ENCODE measurements at places on chromosomes 6 and 20.
A peak's percentile ranks its signal among the peaks of the same experiment; 100 is the strongest.

GRCh38 chr6:106318851-106319250 lies 6.7 kb downstream of the ATG5 start:
- no peak for DNase-seq

- DNase-seq = no peak
Observed at GRCh38 chr6:47290124-47290834, 19.4 kb downstream of the TNFRSF21 start.

DNA sequence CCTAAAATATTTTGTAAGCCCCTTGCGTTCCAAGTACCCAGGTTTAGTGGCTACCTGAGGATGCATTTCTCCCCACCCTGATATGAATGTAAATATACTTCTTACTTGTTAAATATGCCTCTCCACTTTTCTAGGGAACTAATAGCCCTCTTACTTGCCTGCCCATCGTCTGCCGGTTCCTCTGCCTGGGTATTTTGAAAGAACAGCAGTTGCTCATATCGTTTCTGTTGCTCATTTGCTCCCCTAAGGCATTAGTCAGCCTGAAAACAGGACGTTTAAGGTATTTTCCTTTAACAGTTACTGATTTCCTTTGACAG lies 141.3 kb upstream of the CARMIL1 start:
- DNase-seq = no peak

DNA sequence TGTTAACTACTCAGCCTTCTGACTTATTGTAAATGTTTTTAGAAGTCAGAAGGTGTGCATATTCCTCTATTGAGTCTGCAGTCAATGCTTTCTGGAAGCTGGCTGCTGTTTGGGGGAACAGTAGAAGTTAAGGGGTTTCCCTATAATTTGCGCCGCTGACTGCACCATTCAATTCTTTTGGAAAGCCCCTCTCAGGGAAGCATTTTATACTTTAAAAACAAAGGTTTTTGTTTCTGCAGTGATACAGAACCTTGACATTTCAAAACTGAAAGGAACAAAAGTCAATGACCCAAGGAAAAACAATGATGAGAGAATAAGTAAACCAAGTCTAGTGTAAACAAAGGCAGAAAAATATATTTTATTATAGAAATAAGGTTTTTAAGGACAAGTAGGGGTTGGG lies 120.8 kb upstream of the TNFAIP3 start:
- no peak for DNase-seq

- DNase-seq = no peak
Observed at GRCh38 chr6:70292193-70292592, 10.7 kb downstream of the COL9A1 start.

- DNase-seq = no peak
Observed at GRCh38 chr20:5638023-5638422, 112.2 kb upstream of the SHLD1 start.

GRCh38 chr6:38185752-38186151 lies 366.2 kb downstream of the ZFAND3 start:
- no peak for DNase-seq

- DNase-seq = no peak
Observed at GRCh38 chr6:4973982-4974745, 29.7 kb downstream of the RPP40 start.

DNA sequence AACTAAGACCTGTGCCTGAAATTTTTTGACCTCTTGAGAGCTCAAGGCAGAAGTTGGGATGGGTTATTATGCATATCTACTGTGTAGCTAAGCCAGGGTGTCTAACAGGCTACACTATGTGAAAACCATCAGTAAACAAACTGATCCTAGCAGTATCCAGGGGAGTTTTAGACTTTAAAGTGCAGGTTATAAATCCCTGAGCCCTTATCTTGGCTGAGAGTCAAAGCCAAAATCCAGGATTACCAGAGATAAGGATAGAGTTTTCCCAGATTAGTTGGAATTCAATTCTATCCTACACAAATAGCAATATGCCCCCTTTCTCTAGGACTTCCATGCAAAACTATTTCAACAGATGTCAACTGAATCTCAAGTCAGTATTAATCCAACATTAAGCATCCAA lies 1229.7 kb downstream of the GRIK2 start:
- no peak for DNase-seq

GRCh38 chr20:4814696-4815252 lies 93.1 kb downstream of the PRND start:
- DNase-seq = no peak

- DNase-seq = no peak
Observed at GRCh38 chr6:132114201-132114825, 163.1 kb upstream of the CCN2 start.

GRCh38 chr6:168232062-168232461 lies 87.5 kb downstream of the DACT2 start:
- no peak for DNase-seq

GRCh38 chr6:77178821-77179220 lies 284.5 kb downstream of the HTR1B start:
- peak; percentile 67 for DNase-seq

DNA sequence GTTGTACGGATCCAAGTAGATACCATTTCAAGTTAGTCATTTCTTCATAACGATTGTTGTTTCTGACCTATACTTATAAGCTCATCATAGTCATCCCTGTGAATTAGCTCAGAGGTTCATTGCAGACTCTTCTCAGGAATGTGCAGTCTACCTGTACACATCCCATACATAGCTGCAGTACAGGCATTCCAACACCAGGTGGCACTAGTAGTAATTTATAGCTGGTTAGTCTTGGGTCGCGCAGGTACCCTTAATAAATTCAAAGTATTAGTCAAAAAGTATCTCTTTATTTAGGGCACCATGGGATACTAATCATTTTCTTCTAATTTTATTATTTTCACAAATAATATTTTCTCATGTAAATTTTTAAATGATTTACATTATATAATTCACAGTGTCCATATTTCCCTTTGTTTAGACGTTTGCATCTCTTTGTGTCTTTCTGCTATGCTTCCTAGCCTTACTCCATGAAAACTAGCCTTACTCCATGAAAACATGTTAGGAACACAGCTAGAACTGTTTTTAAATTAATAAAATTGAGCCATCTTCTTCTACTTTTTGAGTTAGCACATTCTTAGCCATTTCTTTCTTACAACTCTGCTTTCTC lies 128.6 kb upstream of the FAM83B start:
- DNase-seq = peak; percentile 24
